Naive thymus-derived CD4-positive, alpha-beta T cell (primary cell): ENCODE measurements at places on chromosomes 2 and 18. TPM values are rescaled to one million over a fixed set of nuclear protein-coding genes. Genes with fewer than 3 reads are reported as not detected.

GRCh38 chr2:25453199-25453905 lies 111.6 kb upstream of the DNMT3A start:
- no peaks in the 10 kb centered on the region for H3K4me1 ChIP-seq
- DNase-seq, result no peak
- H3K4me3 ChIP-seq, result no peak overlapping the region
- H3K27ac ChIP-seq, result no peak overlapping the region

- DNase-seq, result no peak
- H3K36me3 ChIP-seq, result no peaks in the 10 kb centered on the region
- no peak overlapping the region for H3K27ac ChIP-seq
- no peak overlapping the region for H3K4me3 ChIP-seq
- no peaks in the 10 kb centered on the region for H3K4me1 ChIP-seq
- no peaks in the 10 kb centered on the region for H3K27me3 ChIP-seq
These were observed 38.2 kb downstream of the SNRPD1 start for GRCh38 chr18:21650311-21650710.

DNA sequence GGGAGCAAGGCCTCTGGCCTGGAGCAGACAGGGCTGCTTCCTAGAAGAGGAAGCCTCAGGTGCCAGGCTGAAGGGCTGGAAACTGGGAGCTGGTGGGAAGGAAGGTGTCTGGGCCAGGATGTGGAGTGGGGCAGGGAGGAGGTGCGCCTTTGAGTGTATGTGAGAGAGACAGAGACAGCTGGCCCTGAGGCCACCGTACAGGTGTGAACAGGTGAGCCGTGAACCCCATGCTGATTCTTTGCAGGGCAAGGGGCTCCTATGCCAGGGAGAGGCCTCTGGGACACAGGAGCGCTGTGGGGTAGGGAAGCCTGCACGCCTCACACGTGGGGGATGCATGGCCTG lies 16.3 kb downstream of the ZFP36L2 start:
- no peak overlapping the region for H3K27ac ChIP-seq
- H3K4me3 ChIP-seq, result no peak overlapping the region
- no peaks in the 10 kb centered on the region for H3K4me1 ChIP-seq
- no peak for DNase-seq

GRCh38 chr18:68438536-68438935 lies 276.4 kb downstream of the TMX3 start:
- no peak overlapping the region for H3K4me3 ChIP-seq
- no peak overlapping the region for H3K27ac ChIP-seq
- H3K27me3 ChIP-seq, result no peaks in the 10 kb centered on the region

DNA sequence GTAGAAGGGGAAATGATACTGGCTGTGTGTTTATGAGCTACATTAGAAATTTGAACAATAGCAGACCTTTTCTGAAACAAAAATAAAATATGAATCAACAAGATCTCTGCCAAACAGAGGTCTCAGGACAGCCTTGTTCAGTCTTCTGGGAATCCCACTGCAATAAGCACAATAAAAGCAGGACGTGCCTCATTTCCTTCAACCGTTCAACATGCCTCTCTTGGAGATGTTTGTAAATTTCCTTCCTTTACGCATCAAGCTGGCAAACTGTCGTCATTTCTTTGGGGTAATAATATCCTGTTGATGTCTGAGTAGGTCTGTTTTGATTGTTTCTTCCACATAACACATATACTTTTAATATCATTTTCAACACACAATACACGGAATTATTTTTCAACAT lies 77.2 kb downstream of the TCF4 start:
- no peak overlapping the region for H3K27ac ChIP-seq
- DNase-seq, result no peak
- H3K4me1 ChIP-seq, result no peaks in the 10 kb centered on the region
- no peaks in the 10 kb centered on the region for H3K36me3 ChIP-seq
- no peak overlapping the region for H3K4me3 ChIP-seq
- H3K27me3 ChIP-seq, result no peaks in the 10 kb centered on the region

- DNase-seq, result no peak
- no peaks in the 10 kb centered on the region for H3K36me3 ChIP-seq
- no peaks in the 10 kb centered on the region for H3K27me3 ChIP-seq
- peak overlapping the region; percentile 90 for H3K27ac ChIP-seq
These were observed 1.3 kb downstream of the RAB10 start for GRCh38 chr2:26035090-26035743.

DNA sequence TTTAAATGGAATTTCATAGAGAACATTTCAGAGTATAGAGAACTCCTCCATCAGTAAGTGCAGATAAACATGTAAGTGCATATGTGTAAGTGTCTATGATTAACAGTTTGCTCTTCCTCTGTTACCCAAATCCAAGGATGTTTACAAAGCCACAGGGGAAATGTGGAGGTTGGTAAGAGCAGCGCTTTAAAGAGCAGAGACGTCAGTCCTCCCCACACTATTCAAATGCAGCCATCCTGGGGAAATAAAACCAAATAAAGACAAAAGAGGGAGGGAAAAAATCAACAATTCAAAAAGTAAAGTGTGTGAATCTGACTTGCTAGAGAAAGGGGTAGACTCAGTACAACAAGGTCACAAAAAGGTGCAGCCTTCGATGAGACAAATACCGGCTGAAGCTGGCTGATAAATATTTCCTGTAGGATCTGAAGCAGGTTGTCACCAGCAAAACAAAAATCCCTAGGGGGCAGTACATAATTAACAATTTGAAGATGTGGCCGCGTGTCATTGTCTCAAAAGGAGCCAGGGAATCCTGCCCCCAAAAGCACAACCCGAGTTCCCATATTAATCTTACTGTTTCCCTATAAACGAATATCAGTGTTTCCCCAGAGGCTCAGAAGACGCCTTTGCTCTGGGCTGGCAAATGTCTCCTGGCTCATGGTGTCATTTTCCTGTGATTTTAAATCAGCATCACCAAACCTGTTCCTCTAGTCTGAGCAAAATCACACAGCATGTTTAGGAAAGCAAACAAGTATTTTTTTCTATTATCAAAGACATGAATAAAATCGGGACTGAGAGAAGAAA lies 216.5 kb downstream of the CDCA7 start:
- no peaks in the 10 kb centered on the region for H3K4me1 ChIP-seq
- no peak for DNase-seq
- H3K27ac ChIP-seq, result no peak overlapping the region
- no peak overlapping the region for H3K4me3 ChIP-seq
- H3K36me3 ChIP-seq, result no peaks in the 10 kb centered on the region

- H3K27me3 ChIP-seq, result no peaks in the 10 kb centered on the region
- no peaks in the 10 kb centered on the region for H3K4me1 ChIP-seq
- H3K36me3 ChIP-seq, result no peaks in the 10 kb centered on the region
- no peak overlapping the region for H3K4me3 ChIP-seq
- no peak for DNase-seq
These were observed 338.0 kb downstream of the EN1 start for GRCh38 chr2:118509319-118510004.

GRCh38 chr2:128799284-128799552 lies 480.6 kb upstream of the HS6ST1 start:
- H3K4me3 ChIP-seq, result no peak overlapping the region
- no peaks in the 10 kb centered on the region for H3K27me3 ChIP-seq
- DNase-seq, result no peak

DNA sequence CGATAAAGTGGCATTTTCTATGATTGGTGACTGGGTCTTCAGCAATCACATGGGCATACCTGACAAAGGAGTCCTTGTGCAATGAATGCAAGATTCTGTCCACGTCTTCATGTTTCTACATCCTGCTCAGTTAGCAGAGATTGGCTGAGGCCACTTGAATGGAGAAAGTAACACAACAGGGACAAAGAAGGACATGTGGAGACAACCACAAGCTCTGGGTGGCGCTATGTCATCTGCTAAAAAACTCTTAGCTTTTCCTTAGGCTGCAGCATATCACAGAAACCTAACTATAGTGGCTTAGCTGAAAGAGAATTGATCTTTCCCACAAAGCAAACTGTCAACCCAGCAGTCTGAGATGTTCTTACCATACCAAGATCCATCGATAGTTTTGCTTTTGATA lies 1109.7 kb downstream of the SOCS6 start:
- H3K36me3 ChIP-seq, result no peaks in the 10 kb centered on the region
- DNase-seq, result no peak
- no peak overlapping the region for H3K27ac ChIP-seq
- H3K27me3 ChIP-seq, result no peaks in the 10 kb centered on the region

Gene PARD6G
- total RNA-seq, result not detected

Gene NEURL3
- 0.43 TPM for total RNA-seq

Gene UGT1A4
- not detected in 2 replicates for total RNA-seq

Gene VAMP8
- 77.7 TPM for total RNA-seq

Gene EGR4
- total RNA-seq, result 0.15 TPM

Gene IL1RL2
- total RNA-seq, result 0.15 TPM
